Osteoblast (primary cell): ENCODE measurements at places on chromosomes 12 and 14. TPM values are rescaled to one million over a fixed set of nuclear protein-coding genes. Genes with fewer than 3 reads are reported as not detected.

The RASSF8 gene
- 84.3 and 97.4 TPM in 2 replicates for total RNA-seq

The RD3L gene
- total RNA-seq, result not detected in 2 replicates

The DIO3 gene
- not detected in 2 replicates for total RNA-seq

The SPIC gene
- not detected in 2 replicates for total RNA-seq

The CLECL1 gene
- total RNA-seq, result not detected in 2 replicates

The NR4A1 gene
- 3.3 and 3.5 TPM in 2 replicates for total RNA-seq

The SLC17A8 gene
- not detected in 2 replicates for total RNA-seq

The SLC48A1 gene
- 18.0 and 19.2 TPM in 2 replicates for total RNA-seq

The GNG2 gene
- 7.4 and 9.8 TPM in 2 replicates for total RNA-seq

The SOAT2 gene
- total RNA-seq, result not detected in 2 replicates

The GLT8D2 gene
- total RNA-seq, result 52.5 and 62.2 TPM in 2 replicates

The PLCZ1 gene
- not detected in 2 replicates for total RNA-seq

The MANSC4 gene
- total RNA-seq, result not detected in 2 replicates

The C3AR1 gene
- total RNA-seq, result 0.29 and 0.72 TPM in 2 replicates

The GCN1 gene
- total RNA-seq, result 103 and 143 TPM in 2 replicates

The SIVA1 gene
- total RNA-seq, result 57.2 and 62.2 TPM in 2 replicates

The STAC3 gene
- total RNA-seq, result 0.36 and 0.59 TPM in 2 replicates

The OR6J1 gene
- not detected in 2 replicates for total RNA-seq

The GZMH gene
- not detected in 2 replicates for total RNA-seq

The RNASE3 gene
- total RNA-seq, result not detected in 2 replicates

The SCFD1 gene
- 136 and 141 TPM in 2 replicates for total RNA-seq

The IRAK4 gene
- 27.9 and 38.9 TPM in 2 replicates for total RNA-seq

The RND1 gene
- total RNA-seq, result 0.29 and 0.36 TPM in 2 replicates

The SERPINA10 gene
- not detected in 2 replicates for total RNA-seq

The FGF23 gene
- not detected in 2 replicates for total RNA-seq

The LIMA1 gene
- total RNA-seq, result 433 and 436 TPM in 2 replicates

The FSCB gene
- not detected in 2 replicates for total RNA-seq

The ATG101 gene
- total RNA-seq, result 49.5 and 64.4 TPM in 2 replicates

The KCNA5 gene
- total RNA-seq, result not detected in 2 replicates

The OTOGL gene
- total RNA-seq, result 0.36 and 0.59 TPM in 2 replicates

The ZDHHC22 gene
- not detected in 2 replicates for total RNA-seq

The GAS2L3 gene
- total RNA-seq, result 29.3 and 33.3 TPM in 2 replicates

The KLRC4 gene
- total RNA-seq, result not detected in 2 replicates

The RDH12 gene
- total RNA-seq, result 0.29 TPM in 1 of 2 replicates, not detected in the other

The CDK4 gene
- total RNA-seq, result 275 and 293 TPM in 2 replicates

The KRT73 gene
- not detected in 2 replicates for total RNA-seq
